ENCODE measurements at places on chromosomes 6 and 20.
A peak's percentile ranks its signal among the peaks of the same experiment; 100 is the strongest.

- DNase-seq = no peak
Measured at GRCh38 chr20:31868853-31869672, 1.3 kb downstream of the DUSP15 start.

DNA sequence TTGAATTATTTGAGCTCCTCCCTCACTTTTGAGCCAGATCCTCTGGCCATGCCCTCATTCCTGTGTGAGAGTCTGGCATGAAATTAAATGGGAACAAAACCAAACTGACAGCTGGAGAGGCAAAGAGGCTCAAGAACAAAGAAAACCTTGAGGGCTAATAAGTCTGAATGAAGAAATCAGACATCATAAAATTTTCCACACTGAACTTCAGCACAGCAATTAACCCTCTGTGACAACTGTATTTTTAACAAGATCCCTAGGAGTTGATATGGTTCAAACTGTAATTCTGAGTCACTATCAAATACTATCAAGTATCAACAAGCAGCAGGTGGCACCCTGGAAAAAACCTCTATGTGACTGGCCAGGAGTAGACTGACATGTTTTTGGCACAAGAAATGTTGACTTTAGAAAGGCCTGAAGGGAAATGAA lies 109.4 kb upstream of the EMILIN3 start:
- no peak for DNase-seq

GRCh38 chr6:40852779-40853373 lies 186.1 kb downstream of the UNC5CL start:
- no peak for DNase-seq

DNA sequence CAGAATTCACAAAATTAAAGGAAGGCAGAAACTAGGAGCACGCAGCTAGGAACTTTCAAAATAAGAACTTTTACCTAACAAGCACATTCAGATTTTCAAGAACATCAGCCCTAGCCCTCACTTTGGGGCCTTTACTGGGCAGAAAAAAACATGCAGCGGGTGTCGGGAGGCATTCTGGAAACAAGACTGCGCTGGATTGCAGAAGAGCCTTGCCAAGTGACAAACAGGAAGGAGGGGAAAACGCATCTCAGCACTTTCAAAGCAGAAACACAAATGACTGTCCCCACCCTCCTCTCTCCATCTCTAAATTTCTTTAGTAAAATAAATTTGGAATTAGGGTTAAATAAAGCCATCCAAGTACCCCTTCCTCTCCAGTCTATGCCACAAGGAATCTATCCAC lies 74.6 kb upstream of the RREB1 start:
- DNase-seq = no peak

DNA sequence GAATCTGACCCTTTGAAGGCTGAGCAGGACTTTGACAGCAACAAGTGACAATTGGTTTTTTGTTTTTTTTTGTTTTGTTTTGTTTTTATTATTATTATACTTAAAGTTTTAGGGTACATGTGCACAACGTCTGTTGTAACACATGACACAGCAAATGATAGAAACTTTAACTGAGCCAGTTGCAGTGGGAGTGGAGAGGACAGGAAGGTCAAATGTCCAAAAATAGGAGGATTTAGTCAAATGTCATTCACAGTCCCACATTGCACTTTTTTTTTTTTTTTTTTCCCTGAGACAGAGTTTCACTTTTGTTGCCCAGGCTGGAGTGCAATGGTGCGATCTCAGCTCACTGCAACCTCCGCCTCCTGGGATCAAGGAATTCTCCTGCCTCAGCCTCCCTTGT lies 223.0 kb downstream of the HIVEP2 start:
- no peak for DNase-seq

DNA sequence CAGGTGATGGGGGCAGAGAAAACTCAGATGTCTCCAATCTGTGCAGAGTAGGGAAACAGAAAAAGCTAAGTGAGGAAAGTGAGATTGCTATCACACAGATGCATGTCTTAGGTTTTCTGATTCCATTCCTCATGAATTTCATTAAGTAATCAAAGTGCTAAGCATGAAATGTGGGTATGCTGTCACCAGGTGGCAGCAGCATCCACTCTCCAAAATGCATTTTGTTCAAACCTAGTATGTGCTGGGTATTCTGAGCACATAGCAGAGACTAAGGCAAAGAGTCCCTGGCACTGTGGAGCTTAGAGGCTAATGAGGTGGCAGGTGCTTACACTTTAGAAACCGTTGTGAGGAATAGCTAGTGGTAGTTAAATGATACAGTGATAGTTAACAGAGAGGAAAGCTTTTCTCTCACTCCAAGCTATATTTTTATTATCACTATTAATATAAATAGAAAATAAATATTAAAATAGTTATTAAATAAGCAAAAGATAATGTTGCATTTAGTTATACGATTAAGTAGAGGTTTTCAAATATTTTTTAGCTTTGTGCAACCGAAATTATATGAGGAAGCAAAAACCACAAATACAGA lies 179.5 kb downstream of the CDH26 start:
- DNase-seq = no peak

GRCh38 chr20:45823949-45824835 lies 2.9 kb downstream of the TNNC2 start:
- DNase-seq = no peak

DNA sequence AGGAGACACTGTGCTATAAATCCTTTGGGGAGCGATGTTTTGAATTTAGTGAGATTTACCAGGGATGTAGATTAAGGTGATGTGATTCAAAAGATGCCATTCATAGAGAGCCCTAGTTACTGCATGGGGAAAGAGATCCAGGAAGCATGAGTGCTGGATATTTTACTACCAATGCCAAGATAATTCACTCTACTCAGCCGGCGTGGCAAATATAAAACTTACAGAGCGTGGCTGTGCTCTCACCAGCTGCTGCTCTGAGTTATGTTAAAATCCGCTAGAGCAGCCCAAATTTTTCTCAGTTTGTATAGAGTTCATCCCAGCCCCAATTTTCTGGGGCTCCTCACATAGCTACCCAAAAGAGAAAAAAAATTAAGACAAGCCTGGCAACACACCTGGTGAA lies 48.6 kb downstream of the BFSP1 start:
- no peak for DNase-seq

- DNase-seq = no peak
Measured at GRCh38 chr6:36682328-36683144, 4.0 kb downstream of the CDKN1A start.

DNA sequence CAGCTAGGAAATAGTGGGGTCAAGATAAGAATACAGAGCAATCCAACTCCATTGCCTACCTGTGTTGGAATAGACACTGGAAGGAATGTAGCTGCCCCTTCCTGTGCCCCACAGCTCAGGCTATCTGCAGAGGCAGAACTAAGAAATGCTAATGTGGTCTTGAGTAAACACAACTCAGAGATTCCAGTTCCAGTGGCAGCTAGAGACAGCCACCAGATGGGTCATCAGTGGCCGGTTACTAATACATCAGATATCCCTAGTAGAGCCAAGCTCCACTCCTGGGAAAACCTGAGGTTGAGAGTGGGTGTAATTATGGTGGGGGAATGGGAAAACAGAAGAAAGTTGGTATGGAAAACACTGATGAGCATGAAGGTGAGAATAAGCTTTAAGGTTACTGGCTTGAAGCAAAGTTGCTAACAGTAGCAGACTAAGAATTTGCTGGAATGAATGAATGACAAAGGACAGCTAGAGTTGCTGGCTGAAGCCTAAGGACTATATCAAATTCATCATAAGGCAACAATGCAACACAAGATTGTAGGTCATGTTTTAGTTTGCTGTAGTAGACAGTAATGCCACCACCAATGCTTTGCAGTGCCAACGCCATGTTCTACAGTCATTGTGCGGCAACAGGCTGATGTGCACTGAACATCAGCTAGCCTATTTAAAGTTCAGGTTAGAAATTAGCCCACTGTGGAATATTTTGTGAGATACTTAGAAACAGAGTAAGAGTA lies 28.3 kb upstream of the FAM83C start:
- DNase-seq = no peak

- DNase-seq = no peak
Measured at GRCh38 chr6:34646714-34647113, 49.9 kb downstream of the ILRUN start.

DNA sequence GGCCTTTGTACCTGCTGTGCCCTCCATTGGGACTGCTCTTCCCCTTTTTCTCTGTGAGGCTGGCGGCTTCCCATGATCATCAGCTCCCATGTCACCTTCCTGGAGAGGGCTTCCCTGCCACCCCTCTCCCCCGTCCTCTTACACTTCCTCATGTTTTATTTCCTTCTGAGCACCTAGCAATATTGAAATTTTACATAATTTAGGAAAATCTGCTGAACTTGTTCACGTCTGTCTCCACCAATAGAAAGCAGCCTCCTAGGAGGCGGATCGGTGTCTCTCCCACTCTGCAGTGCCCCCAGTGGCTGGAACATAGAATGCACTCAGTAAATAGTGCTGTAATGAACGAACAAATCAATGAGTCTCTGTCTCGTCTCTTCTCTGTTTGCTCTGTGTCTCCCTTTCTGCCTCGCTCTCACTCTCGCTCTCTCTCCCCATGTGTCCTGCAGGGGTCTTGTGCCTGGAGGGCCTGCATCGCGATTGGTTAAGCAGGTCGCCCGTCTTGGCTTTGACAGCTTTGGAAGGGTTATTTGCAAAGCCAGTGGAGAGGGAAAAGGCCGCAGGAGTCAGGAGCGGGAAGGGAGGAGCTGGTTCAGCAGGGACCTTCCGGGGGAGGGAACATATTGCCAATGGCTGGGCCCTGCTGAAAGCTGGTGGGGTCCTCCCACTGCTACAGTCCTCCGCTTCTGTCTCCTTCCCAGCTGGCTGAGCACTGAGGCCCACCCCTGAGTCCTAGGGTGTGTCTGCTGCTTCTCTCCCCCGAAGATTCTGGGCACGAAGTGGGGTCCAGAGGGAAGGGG lies 12.1 kb upstream of the OCSTAMP start:
- DNase-seq = peak; percentile 87

DNA sequence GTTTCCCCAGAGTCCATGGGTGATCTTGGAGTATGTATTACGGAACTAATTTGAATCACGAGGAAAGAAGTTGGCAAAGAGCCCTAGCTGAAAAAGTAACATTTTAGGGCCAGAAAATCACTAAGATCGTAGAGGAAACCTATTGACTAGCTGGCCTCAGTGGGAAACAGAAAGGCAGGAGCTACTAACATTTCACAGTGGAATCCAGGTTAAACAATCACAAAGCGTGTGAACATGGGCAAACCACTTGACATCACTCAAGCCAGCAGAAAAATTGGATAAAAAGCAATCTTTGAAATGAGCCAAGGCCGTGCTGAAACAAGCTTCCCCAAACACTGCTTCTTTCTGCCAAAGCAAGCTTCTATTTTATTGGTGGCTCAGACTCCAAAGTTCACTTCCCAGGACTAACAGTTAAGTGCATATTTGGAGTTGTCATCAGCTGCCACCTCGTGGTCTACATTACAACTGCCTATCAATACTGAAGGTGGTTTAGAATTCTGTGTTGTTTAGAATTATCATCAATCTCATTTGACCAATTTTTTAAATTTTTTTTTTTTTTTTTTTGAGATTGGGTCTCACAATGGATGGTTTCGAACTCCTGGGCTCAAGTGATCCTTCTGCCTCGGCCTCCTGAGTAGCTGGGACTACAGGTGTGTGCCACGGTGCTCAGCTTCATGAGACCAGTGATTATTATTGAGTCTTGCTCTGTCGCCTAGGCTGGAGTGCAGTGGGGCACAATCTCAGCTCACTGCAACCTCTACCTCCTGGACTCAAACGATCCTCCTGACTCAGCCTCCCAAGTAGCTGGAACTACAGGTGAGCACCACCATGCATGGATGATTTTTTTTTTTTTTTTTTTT lies 10.6 kb downstream of the RPS10 start:
- peak; percentile 44 for DNase-seq

DNA sequence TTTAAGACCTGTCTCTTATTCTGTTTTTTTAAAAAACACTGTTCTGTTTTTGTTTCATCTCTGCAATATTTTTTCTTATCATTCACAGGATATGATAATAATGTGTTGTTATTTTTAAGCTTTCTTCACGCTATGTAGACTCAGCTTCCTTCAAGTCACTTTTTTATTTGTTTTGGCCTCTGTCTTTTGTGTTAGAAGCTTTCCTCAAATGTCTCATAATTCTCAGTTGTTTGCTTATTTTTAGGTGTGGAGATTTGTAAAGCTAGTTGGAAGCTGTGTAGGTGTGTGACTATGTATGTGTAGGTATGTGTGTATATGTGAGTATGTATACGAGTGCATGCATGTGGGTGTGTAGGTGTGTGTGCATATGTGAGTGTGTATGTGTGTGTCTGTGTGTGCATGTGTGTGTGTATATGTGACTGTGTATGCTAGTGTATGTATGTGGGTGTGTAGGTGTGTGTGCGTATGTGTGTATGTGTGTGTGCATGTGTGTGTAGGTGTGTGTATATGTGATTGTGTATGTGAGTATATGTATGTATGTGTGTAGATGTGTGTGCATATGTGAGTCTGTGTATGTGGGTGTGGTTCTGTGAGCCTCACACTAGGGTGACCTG lies 16.3 kb upstream of the VEGFA start:
- DNase-seq = no peak

DNA sequence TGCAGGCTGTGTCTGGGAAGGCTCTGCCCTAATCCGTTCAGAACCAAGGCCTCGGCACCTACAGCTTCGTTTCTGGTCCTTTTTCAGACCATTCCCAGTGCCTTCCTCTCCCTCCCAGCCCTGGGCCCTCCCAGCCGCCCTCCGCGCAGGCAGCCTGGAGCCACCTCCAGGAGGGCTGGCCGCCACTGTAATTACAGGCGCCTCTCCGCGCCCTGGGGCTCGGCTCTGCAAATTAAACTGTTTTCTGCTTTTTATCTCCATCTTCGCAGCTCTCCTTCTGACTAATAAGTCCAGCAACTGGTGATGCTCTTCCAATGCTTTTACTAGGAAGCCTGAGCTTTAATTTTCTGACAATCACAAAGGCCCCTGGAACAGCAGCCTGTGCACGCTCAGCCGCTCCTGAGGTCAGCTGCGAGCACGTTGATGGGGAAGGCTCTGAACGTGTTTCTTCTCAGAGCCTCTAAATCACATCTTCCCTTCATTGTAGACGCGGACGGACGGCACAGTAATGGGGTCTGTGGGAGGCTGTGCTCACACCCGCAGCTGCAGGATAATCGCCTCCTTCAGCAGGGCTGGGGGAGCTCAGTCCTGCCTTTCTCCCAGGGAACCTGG lies 194.6 kb downstream of the DLL1 start:
- no peak for DNase-seq

GRCh38 chr20:4809707-4810106 lies 88.0 kb downstream of the PRND start:
- no peak for DNase-seq

GRCh38 chr20:23039885-23040508 lies 4.9 kb downstream of the SSTR4 start:
- DNase-seq = no peak

Measured in T47D (cell line).